ENCODE measurements at places on chromosomes 7 and 10.

GRCh38 chr7:137944168-137944567 lies 57.7 kb downstream of the CREB3L2 start:
- DNase-seq: no peak

- DNase-seq: no peak
Observed at GRCh38 chr10:20634839-20635238, 262.3 kb downstream of the NEBL start.

DNA sequence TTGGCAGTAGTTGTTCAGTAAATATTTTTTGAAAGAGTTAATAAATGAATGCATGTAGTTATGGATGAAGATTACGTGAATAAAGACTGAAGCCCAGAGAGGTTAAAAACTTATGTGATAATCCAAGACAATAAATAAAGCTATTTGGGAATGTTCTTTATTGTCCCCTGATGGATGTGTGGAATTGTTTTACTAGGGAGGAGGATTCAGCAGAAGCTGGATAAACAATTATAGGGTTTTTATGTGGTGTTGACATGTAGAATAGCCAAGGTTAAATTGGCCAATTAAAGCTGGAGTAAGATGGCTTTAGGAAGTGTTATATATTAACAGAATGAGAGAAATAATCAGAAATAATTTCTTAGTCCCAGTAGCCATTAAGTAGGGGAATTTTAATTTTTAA lies 66.0 kb downstream of the CNNM2 start:
- DNase-seq: no peak

- DNase-seq: no peak
Observed at GRCh38 chr7:151406051-151406875, 3.6 kb downstream of the WDR86 start.

- DNase-seq: no peak
Observed at GRCh38 chr10:71804077-71804476, 30.8 kb upstream of the VSIR start.

DNA sequence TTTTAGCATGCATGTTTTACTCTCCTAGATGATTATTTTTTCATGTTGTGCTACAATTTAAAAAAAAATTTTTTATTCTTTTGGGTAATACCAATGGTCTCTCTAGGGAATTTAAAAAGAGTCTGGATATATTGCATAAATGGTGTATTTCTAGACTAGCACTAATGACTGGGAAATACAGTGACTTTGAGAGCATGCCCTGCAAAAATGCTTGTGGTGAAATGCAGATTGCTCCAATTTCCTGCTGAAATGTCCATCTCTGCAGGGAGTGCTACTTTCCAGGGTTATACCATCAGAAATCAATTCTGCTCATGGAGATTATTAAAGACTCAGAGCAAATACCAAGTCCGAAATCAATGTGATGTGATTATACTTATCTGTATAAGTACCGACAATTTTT lies 186.1 kb downstream of the PRKG1 start:
- DNase-seq: no peak

All from NT2/D1 (cell line).